ENCODE measurements at places on chromosomes 7 and 10. TPM values are rescaled to one million over a fixed set of nuclear protein-coding genes. Genes with fewer than 3 reads are reported as not detected.

The FFAR4 gene
- polyA plus RNA-seq, result not detected

The HHEX gene
- polyA plus RNA-seq, result 134 TPM

The SMO gene
- polyA plus RNA-seq, result 0.36 TPM

The HDAC9 gene
- polyA plus RNA-seq, result 81.2 TPM

The MRPS16 gene
- polyA plus RNA-seq, result 119 TPM

The PNLIPRP1 gene
- not detected for polyA plus RNA-seq

Data from IgD-negative memory B cell (primary cell).